ENCODE measurements at places on chromosomes 12 and 14. TPM values are rescaled to one million over a fixed set of nuclear protein-coding genes. Genes with fewer than 3 reads are reported as not detected.

The PYGL gene
- 11.1 TPM for total RNA-seq

DNA sequence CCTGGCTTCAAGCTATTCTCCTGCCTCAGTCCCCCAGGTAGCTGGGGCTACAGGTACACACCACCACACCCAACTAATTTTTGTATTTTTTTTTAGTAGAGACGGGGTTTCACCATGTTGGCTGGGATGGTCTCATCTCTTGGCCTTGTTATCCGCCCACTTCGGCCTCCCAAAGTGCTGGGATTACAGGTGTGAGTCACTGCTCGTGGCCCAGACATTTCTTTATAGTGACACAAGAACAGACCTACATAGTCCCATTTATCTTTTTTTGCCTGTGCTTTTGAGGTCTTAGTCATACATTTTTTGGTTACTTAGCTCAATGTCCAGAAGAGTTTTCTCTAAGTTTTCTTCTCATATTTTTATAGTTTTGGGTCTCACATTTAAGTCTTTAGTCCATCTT, 247.4 kb downstream of the SYT10 start:
- DNase-seq, result no peak

GRCh38 chr14:51636109-51636508, 15.6 kb upstream of the FRMD6 start:
- DNase-seq, result no peak

- DNase-seq, result no peak
These were observed 195.2 kb upstream of the LRIG3 start for GRCh38 chr12:59115526-59115925.

- DNase-seq, result no peak
These were observed 207.6 kb downstream of the BCL11B start for GRCh38 chr14:99064262-99064954.

The C1QL4 gene
- total RNA-seq, result not detected

GRCh38 chr12:2374092-2374906, 321.5 kb downstream of the CACNA1C start:
- no peak for DNase-seq

DNA sequence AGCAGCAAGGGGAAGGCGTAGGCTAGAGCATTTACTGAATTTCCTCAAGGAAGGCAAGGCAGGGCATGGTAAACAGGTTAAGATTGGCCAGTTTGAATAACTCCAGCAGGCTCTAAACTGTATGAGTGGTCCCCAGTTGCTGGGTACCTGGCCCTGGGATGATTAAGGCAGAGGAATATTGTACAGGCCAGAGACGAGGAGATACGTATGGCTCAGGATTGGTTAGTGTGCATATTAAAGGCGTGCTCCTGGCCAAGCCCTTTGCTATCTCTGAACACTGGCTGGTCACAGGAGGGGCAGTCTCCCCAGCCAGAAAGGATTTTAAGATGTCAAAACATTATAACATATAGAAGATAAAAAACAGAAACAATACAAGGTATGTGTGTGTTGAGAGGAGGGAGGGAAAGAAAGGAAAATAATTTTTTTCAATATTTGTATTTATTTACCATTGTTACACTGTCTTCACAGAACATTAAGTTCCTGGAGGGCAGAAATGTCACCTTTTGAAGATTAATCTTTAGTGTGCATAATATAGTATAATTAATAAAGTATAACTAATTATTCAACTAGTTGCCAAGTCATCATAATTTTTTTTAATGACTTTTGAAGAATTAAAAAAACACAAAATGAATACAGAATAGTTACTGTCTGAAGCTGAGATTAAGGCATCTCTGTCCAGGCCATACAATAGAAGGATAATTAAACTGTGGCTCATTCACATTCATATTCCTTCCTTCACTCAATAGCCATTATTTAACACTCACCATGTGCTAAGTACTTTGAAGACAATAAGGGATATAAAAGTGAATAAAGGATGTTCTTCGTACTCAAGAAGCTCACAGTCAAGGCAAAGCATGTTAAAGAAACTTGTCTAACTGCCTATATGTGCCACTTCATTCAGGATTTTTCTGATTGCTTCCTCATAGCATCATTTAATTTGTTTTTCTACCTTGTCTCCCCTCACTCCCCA, 41.9 kb downstream of the DCP1B start:
- DNase-seq, result no peak
